ENCODE measurements at places on chromosomes 3 and 15. TPM values are rescaled to one million over a fixed set of nuclear protein-coding genes. Genes with fewer than 3 reads are reported as not detected.

- no peak for DNase-seq
Measured at GRCh38 chr15:85691350-85692240, 103.1 kb downstream of the KLHL25 start.

- DNase-seq, result no peak
Measured at GRCh38 chr3:196624907-196625306, 14.6 kb upstream of the NRROS start.

DNA sequence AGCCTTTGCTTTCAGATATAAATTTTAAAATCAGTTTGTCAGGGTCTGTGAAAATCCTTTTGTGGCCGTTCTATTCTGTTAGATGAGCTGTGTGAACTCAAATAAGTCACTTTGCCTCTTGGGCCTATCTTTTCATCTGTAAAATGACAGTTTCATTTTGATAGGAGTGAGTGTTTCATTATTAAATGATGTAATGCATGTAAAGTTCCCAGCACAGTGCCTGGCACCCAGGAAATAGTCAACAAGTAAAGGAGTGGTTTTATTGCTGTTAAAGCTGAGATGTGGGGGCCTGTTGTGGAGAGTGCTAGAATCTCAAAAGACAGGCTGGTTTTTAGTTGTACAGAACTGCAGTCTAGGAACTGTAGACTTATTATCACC lies 394.5 kb upstream of the CFAP20DC start:
- no peak for DNase-seq

- DNase-seq, result no peak
Measured at GRCh38 chr3:161413855-161414210, 42.5 kb upstream of the SPTSSB start.

GRCh38 chr3:64056606-64057180 lies 33.4 kb upstream of the PSMD6 start:
- DNase-seq, result no peak

POPDC2 gene
- 1.3 TPM for total RNA-seq

AADAC gene
- total RNA-seq, result 1.6 TPM

GCNT3 gene
- total RNA-seq, result 5.5 TPM

BOC gene
- 4.2 TPM for total RNA-seq

DNA sequence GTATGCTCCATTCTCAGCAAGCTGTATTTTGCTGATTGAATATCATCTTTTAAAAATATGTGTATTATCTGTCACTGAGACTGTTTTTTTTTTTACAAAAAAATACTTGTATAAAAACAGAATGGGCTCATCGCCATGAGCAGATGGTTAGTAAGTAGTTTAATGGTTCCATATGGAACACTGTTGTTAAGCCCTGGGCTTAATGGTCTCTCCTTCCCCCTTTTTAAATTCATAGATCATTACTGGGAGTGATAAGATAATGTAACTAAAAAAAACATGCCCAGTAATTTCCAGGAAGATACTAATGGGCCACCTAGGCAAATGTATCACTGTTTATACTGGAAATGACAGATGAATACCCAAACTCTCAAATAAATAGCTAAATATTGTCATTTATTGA lies 95.3 kb upstream of the TPRG1 start:
- no peak for DNase-seq

RARRES1 gene
- 1.3 TPM for total RNA-seq

GRCh38 chr3:187734841-187735240 lies 10.4 kb downstream of the BCL6 start:
- no peak for DNase-seq

- no peak for DNase-seq
Measured at GRCh38 chr3:36525115-36525801, 145.0 kb downstream of the STAC start.

DNA sequence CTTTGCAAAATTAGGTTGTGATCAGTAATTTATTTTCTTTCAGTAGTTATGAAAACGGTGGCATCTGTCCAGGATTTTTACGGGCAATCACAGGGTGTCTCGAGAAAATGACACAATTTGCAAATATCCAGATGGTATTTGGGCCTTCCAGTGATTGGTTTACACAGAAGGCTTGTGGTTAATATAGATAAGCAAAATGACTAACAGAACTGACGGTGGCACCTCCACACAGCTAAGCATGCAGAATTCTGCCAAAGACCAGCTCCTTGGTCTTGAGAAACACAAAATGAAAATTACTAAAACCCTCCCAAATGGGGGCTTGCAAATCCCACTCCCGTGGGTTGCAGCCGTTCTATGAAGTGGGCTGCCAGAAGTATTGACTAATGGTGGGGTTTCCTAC lies 5.5 kb downstream of the ARHGEF3 start:
- no peak for DNase-seq

- no peak for DNase-seq
Measured at GRCh38 chr3:185422677-185423076, 59.7 kb downstream of the MAP3K13 start.

DNA sequence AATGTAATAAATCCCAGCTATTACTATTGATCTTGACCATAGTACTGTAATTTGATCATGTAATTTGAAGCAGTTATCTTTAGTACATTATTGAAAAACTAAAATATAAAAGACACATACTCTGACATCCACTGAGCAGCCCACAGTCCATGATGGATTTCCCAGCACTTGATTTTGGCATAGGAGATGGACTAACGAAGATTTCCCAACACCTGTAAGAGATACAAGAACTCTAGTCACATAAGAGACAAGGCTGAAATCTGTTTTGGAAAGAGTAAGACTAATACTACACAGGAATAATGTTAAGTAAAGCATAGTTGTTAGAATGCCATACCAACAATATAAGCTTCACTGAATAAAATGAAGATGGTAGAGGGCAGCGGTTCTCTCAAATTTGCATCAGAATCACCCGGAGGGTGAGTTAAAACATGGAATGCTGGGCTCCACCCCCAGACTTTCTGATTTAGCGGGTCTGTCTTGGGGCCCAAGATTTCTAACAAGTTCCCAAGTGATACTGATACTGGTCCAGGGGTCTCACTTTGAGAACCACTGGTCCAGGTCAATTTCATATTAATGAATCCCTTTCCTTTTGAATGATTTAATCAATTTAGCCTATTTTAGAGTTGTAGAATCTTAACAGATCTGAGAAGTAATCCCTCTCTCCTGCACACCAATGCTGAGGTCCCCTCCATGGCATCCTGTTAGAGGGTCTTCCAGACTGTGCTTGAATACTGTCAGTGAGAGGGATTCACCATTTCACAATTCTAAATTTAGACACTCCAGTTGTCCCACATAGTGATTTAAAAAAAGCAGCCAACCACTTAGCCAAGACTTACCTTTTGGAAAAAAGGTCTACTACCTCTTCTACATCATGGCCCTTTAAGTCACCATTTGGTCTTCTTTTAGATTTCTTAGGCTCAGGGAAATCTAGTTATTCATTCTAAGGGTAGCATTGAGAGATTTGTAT lies 11.5 kb downstream of the RABL3 start:
- no peak for DNase-seq

TF gene
- total RNA-seq, result 0.12 TPM

DNA sequence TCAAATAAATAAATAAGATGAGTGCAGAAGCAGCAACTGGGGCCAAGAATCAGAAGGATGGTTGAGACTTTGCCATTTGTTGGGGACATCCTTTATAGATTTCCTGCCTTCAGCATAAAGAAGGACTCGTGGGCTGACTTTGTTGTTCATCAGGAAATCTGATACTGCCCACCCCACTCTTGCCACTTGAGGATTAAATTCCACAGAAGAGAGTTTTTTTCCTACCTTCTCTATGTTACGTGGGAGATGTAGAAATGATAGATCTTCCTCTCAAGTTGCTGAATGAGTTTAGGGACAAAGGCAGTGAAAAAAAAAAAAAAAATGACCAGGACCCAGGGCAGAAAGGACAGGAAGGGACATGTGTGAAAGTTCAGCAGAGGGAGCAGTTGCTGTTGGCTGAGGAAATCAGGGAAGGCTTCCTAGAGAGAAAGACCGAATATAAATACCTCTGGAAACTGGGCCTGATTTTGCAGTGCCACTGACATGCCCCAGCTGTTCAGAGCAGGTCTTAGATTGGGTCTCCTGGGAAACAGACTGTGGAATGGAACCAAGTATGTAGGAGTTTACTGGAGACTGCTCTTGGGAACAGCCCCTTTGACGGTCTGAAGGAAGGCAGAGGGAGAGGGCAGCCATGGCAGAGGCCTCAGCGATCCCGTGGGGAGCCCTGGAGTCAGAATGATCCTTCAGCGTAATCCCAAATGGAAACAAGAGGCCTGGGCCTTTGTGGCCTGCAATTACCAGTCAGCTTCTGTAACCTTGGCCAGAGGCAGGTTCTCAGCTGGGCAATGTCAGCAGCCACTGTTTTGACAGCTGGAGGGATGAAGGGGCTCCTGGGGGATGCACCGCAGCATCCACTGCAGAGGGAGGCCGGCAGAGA lies 50.9 kb downstream of the C3orf20 start:
- no peak for DNase-seq

THUMPD3 gene
- total RNA-seq, result 16.6 TPM

DNA sequence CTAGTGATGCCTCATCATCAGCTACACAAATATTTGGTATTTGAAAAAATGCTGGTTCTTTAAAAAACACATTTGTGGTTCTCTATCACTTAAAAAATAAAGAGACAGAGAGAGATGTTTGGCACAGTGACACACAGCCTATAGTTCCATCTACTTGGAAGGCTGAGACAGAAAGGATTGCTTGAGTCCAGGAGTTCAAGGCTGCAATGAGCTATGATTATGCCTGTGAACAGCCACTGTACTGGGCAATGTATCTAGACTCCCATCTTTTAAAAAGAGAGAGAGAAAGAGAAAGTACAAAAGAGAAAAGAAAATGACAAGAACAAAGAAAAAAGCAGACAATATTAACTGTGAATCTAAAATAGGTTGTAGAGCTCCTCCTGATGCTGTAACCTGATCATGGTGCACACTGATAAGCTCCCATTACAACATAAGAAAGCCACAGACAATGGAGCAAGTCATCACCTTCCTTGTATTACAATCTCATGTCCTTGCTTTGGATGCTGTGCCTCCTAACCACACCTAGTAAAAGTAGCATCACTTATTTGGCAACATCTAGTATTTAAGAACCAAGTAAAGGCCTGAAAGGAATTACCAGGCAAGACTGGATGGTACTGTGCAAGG lies 31.7 kb upstream of the MAP4 start:
- no peak for DNase-seq

CTXN2 gene
- not detected for total RNA-seq

- no peak for DNase-seq
Measured at GRCh38 chr3:79881431-79881830, 113.6 kb upstream of the ROBO1 start.

DNA sequence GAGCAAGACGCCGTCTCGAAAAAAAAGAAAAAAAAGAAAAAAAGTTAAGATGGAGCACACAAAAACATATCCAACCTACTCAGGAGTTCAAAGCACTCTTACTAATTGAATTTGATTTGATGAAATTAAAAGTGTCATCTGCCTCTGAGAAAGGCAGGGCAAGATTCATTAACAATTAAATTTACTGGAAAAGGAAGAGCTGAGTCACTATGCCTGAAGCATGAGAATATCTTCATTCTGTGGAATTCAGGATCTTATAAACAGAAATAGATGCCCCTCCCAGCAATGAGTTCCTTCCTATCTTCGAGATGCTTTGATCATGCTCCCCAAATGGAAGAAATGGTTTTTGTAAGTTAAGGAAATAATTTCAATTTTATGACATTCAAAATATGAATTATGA lies 61.0 kb upstream of the ST3GAL6 start:
- DNase-seq, result no peak

DNA sequence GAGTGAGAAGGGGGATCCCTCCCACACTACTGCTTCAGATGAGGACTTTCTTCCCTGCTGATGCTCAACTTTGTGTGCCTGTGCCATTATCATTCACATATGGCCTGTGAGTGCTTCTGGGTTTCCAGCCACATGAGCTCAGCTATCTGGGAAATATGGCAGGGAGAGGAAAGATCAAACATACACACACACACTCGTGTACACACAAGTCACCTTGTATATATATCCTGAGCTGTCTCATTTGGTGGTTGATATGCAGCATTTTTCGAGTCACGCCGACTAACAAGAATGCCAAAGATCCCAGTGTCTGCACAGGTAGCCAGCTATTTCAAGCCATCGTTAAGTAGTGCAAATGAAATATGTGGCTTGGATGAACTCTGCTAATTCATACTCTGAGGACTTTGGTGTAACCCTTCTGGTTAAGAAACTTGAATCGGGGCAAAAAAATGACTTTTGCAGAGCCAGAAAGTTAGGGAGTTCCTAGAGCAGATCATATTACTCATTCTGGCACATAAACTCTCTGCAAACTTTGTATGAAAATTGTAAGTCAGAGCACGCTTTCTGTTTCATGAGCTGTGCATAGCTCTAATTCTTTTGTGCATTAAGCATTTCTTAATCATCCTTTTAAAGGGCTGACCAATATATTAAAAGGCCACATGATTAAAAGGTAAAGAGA lies 24.9 kb upstream of the WNT5A start:
- no peak for DNase-seq

DNA sequence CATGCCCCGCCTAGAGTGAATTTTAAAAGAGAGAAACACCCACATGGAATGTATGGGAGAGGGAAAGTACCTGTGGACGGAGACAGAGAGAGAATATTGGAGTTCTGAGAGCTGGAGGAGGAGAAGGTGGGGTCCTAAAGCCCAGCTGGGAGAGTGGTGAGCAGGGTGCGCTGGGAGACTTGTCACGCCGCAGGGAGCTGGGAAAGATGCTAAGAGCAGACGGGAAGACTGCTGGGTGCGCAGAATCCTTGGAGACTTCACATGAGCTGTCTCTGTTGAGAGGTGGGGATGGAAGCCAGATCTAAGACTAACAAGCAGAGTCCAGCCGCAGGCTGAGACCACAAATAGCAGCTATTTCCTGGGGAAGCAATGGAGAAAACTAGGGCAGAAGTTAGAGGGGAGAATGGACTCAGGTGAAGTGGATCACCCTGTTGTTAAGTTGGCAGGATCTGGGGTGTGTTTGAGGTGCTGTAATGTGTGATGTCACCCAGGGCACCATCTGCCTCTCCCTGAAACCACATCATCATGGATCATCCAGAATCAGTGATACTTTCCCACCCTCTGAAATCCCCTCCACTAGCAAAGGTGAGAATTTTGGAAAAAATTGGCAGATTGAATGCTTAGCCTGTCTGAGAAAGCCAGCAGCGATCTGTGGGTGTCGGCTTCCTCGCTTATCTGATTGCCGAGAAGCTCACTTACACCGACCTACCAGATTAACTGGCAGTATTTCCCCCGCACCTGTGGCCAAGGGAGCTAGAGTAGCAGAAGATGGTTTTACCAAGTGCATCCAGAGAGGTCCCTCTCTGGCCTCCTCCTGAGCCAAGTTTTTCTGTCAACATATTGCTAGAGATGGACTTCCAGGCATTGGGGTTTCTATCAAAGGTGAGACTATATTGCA lies 174.8 kb upstream of the BHLHE40 start:
- no peak for DNase-seq

DNA sequence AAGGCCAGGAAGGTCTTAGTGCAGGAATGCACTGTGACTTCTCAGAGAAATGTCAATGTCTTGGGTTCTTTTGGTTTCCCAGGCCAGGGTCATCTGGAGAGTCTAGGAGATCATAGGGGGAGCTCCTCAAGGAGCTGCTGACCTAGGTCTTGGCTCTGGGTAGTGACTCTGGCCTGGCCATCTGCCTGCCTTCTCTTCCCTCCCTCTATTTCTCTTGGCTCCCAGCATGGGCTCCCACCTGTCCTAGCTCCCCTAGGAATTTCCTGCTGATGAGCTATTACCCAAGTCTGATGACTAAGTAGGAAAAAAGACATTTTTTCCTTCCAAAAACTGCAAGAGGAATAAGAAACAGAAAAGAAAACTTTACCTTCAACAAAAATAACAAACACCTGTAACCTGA lies 57.4 kb downstream of the BSN start:
- DNase-seq, result no peak
